Stimulated activated CD8-positive, alpha-beta memory T cell treated with anti-CD3 and anti-CD28 coated beads, Interleukin-7, amount 100 ng/mL, for 4 hours (primary cell): ENCODE measurements at places on chromosomes 3 and 15.

DNA sequence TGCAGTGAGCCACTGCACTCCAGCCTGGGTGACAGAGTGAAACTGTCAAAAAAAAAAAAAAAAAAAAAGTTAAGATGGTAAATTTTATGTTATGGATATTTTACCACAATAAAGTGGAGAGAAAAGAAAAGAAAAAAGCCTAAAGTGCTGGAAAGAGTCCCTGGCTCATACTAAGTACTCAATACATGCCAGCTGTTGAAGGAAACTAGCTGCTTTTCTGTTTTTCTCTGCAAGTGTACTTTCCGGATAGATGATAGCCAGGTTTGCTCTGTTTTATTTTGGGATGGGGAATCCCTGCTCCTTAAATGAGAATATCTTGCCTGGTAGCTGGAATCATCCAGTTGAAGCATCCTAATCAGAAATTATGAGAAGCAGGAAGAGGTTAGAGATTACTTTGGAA lies 10.9 kb downstream of the EID1 start:
- no peak for DNase-seq

DNA sequence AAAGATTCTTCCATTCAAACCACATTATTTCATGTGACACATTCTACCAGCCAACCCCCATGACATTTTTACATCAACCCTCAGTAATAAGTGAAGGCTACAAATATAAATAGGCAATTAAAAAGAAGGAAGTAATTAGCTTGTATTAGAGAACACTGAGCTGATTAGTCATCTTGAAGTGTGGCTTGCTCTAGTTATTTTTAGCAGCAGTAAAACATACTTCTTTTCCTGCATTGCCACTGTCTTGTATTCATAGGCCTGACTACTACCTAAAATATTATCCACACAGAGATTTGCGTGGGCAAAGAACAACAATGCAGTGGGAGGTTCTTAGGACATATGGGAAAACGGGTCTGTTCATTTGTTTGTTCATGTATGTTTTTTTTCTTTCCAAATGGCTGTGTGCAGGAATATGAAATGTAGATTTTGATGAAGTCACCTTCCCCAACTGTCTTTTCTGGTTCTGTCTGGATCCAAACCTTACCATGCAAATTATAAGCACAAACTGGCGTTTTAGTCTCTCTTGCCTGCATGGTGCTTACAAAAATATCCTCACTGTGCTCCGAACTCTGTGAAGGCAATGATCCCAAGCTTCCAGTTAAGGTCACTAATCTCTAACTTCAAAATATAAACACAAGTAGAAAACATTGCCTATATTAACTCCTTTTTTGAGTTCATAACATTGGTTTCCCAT lies 31.5 kb upstream of the TM4SF4 start:
- no peak for DNase-seq

GRCh38 chr15:71739355-71739754 lies 71.0 kb upstream of the NR2E3 start:
- DNase-seq: no peak

- peak; percentile 54 for DNase-seq
Measured at GRCh38 chr3:51982838-51983577, at the start of gene ACY1. TSS of gene ACY1 (plus strand) at chr3:51983535. CDS start at chr3:51984065, 530 bp downstream.

DNA sequence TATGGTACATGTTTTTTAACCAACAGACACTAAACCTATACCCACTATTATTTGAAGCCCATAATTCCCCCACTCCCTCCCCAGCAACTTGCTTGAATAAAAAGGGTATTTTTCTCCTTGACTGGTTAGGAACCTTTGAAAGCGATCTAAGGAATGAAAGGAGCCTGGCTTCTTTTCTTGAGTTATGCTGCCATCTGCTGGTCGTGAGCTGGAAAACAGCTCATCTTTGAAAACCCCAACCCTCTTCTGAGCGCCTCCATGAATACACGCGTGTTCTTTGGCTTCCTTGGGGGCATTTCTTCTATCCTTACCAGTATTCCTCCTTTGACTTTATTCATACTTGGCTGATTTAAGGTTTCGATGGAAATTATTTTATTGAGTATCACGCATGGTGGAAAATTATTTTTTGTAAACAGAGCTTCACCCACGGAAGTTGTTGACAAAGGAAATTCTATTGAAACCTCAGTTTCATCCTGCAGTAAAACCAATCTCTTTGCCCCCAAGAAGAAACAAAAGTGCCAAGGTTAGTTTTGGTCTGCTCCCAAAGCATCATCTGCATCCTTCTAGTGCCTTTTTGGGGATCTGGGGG lies 171.6 kb downstream of the SV2B start:
- DNase-seq: peak; percentile 38

DNA sequence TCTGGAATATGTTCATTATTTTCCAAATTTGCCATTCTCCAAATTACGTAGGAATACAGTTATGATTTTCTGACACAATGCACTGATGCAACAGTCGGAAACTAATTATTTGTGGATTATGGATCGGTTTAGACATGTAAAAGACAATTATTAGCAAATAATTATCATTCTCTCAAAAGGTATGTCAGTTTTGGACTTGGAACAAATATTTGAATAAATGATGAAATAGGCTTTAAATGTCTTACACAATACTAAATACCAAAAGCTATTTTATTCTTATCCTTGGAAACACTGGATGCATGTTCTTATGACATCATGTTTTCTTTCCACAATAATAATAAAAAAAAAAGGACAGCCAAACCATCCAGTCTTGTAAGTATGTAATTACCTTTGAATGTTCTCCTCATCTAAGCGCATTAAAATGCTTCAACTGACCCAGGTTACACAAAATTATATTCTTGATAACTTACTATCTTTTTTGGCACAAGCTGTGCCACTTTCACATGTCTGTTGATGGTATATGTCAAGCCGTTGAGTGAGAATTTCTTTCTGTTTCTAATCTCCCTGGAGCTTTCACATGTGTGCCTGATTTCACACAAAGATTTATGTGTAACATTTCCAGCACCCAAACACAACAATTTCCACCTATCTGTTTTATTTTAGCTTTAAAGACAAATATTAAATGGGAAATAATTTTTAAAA lies 238.5 kb upstream of the ZNF385D start:
- DNase-seq: no peak

DNA sequence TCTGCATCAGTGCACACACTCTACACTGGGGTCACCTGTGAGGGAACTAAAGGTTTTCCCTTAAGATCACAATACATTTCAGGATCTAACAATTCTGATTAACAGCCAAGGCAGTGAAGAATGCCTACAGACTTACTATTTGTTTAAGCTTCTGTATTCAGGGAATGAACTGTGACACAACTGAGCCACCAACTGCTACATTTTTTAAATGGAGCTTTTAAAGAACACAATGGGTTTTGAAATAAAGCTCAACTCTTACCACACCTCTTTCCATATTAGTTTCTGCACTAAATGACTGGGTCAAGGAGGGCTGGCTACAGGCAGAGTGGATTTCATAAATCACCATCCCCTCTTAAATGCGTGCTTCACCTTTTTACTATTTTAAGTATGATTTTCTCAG lies 100.2 kb downstream of the TMCC1 start:
- DNase-seq: no peak

DNA sequence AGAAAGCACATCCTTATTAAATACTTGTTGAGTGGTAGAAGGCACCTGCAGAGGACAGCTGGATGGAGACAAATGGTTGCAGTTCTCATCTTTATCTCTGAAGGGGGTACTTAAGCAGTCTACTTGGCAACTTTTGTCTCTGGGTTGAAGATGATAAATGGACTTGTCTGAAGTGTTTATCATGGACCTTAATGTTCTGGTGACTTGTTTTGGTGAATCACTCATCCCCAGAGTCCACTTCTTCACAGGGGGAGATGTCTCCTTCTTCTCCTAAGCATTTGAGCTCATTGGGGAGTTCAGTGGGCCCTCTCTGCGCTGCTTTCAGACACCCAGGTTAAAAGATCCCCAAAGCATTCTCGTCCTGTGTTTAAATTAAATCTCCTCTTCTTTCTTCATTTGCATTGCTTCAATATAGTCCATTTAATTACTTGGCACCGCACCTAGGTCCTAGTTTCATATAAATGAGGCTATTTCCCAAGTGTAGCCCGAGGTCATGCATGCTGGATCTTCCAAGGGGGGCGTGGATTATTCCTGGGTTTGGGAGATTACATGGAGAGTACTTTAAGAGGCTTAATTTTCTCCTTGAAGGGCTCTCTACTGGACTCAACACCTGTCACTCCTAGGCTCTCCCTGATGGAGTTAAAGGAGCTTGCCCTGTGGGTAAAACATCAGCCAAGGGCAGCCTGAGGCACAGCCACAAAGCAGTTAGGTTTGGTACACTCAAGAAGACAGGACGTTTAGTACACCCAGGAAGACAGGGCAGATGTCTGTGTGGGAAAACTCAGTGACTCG lies 239.3 kb upstream of the C2CD4B start:
- no peak for DNase-seq

GRCh38 chr15:35054380-35054779 lies 30.7 kb downstream of the NANOGP8 start:
- DNase-seq: no peak
